Karpas-422 (cell line): ENCODE measurements at places on chromosomes 12 and 14.

GRCh38 chr12:55930771-55931316 is at the start of gene DGKA:
DGKA (plus strand) TSS chr12:55931162; CDS start chr12:55936504, 5,342 bp downstream.
- peak; percentile 84 for DNase-seq

DNA sequence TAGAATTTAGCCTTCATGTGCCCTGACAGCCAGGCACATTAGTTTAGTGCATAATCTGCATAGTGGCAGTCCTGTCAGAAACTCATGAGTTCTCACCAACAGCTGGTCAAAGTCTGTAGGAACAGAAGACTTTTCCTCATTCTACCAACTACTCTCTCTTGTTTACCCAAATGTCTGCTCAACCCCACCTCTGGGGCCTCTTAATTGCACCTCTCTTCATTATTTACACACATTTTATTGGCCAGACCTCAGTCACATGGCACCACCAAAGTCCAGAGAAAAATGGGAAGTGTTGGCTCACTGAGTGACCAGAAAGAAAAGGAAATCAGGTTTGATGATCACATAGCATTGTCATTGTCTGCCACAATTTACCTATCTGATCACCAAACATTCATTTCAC is 114.6 kb upstream of the PLXNC1 start:
- DNase-seq = no peak

GRCh38 chr14:34872822-34873588 is 2.2 kb downstream of the BAZ1A start:
- peak; percentile 66 for DNase-seq

GRCh38 chr14:23672200-23672599 is 36.0 kb downstream of the DHRS2 start:
- no peak for DNase-seq

GRCh38 chr12:5034603-5035002 is 9.1 kb upstream of the KCNA5 start:
- no peak for DNase-seq

DNA sequence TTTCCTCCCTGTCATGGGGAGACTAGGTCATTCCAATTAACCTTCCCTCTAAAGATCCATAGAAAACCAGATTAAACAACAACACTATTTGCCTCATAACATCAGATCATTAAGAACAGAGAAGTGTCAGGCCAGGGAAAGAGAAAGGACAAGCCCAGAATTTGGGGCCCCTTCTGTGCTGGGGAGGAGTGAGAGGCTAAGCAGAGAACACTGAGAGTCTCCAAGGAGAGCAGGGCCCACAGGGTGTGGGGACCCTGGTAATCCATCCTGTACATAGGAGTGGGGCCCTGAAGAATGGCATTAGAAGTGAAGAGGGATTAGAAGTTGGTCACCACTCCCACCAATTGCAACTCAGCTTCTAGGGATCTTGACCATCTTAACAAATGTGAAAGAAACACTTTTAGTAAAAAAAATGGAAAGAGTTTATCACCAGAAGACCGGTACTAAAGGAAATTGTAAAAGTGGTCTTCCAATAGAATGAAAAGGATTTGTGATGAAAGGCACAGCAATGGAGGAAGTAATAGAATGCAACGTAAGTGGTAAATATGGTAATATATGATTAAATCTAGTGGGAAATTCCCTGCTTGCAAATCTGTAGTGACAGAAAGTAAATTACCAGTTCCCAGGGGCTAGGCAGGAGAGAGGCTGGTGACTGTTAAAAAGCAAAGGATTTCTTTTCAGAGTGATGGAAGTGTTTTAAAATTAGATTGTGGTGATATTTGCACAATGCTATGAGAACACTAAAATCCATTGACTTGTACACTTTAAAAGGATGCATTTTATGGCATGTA is 14.0 kb upstream of the TMTC1 start:
- DNase-seq = no peak

DNA sequence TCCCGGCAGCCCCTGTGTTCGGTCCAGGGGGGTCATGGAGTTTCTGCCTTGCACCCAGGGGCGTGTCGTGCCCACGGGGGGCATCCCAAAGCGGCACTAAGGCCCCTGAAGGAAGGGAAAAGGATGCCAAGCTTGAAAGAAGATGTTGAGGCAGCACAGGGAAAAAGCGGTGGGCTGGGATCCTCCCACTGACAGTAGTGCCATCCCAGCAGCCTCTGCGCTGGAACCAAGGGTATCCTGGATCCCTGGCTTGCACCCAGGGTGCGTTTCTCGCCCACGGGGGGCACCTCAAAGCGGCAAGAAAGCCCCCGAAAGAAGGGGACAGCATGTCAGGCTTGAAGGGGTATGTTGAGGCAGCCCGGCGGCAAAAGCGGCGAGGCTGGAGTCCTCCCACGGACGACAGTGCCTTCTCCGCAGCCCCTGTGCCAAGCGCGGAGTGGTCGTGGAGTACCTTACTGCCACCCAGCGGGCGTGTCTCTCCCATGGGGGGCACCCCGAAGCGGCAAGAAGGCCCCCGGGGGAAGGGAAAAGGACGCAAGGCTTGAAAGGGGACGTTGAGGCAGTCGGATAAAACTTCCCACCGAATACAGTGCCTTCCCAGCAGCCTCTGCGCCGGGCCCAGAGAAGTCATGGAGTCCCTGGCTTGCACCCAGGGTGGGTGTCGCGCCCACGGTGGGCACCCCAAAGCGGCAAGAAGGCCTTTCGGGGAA is 164.4 kb upstream of the ALG10B start:
- DNase-seq = no peak

GRCh38 chr14:84442521-84442920 is 1087.4 kb upstream of the FLRT2 start:
- DNase-seq = no peak

DNA sequence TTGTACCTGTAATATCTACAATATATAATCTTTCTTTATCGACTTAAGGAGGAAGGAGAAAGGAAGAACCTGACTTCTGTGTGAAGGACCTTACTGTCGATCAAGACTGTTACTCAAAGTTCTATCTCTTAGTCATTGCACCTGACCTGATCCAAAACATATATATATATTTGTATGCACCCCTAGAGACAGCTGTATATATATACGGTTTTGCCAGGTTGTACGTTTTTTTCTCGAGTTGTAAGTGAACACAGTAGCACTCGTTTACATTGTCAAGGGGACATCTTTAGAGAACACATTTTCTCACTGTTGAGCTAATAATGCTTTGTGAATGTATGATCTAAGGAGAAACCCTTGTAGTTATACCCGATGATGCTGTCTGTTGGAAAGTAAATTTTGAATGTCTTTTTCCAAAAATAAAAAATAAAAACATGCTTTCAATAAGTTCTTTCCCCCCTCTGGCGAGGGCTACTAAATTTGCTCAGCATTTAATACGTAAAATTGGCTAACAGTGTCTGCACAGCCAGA is 536 bp upstream of the SLC35E3 start:
- peak; percentile 64 for DNase-seq

- no peak for DNase-seq
These were observed 4.5 kb upstream of the CDK17 start for GRCh38 chr12:96404696-96405095.

GRCh38 chr14:104650057-104650980 is 39.1 kb upstream of the INF2 start:
- peak; percentile 92 for DNase-seq

DNA sequence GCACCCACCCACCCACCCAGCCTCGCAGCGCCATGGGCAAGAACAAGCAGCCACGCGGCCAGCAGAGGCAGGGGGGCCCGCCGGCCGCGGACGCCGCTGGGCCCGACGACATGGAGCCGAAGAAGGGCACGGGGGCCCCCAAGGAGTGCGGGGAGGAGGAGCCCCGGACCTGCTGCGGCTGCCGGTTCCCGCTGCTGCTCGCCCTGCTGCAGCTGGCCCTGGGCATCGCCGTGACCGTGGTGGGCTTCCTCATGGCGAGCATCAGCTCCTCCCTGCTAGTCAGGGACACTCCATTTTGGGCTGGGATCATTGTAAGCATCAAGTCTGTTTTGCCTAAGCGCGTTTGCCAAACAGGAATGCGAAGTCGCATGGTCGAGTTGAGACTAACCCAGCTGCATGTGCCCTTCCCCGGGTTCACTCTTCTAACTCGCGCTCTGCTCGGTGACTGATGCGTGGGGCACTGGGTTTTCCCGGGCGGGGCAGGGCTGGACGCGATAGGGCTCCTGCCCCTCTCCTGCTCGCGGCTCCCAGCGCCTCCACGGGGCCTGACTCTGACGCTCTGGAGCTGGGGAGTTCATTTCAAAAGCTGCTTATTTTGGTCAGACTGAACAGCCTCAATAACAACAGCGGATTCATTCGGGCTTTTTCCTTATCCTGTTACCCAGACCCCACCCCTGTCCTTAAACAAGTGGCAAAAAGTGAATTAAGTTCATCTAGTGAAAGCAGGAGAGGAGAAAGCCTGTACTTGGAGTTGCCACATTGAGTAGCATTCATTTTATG is 458 bp downstream of the SSPN start:
- no peak for DNase-seq

DNA sequence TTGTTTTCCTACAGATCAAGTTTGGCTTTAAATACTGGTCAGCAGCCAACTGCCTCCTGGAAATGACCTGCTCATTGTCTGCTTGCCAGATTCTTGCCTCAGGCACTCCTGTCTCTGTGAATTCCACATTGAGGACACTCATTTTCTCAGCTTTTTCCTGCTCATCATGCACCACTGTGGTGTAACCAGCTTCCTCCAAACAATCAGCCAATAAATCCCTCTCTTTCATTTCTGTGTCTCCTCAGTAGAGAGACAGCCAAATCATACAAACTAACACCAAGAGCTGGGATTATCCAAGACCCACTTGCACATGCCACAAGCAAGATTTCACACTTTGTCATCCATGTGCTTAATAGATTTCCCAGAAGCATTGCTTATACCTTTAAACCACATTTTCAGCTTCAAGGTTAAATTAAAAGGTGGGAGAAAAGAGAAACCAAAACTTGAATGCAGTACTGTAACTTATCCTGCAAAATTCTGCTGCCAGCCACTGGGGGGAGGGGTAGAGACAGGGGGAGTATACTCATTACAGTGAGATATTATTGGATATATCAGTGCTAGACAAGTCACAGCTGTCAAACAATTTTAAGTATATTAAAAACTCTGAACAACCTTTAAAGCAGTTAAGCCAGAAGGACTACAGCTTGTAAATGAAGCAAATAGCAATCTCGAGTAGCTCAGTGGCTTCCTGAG is 105.0 kb downstream of the PPP2R5E start:
- peak; percentile 74 for DNase-seq

- peak; percentile 69 for DNase-seq
These were observed 12.3 kb upstream of the PARP11 start for GRCh38 chr12:3885277-3886094.

GRCh38 chr14:37985826-37986470 is 221.8 kb upstream of the SSTR1 start:
- DNase-seq = peak; percentile 95

GRCh38 chr12:13562915-13563742 is 366.6 kb downstream of the EMP1 start:
- no peak for DNase-seq

DNA sequence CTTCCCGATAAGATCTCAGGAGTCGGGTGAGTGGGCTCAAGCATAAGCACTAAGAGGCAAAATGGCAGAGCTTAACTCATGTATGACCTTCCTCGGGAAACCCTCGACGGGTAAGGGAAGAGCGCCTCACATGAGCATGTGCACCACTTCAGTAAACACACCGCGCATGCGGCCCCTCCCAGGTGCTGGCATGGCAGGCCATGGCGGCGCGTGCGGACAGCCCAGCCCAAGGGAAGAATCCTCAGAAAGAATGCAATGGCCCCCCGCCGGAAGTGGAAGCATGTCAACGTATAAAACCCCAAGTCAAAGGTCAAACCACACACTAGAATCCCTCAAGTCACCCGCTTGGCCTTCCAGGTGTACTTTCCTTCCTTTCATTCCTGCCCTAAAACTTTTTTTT is 6.6 kb upstream of the TNFAIP2 start:
- DNase-seq = no peak

DNA sequence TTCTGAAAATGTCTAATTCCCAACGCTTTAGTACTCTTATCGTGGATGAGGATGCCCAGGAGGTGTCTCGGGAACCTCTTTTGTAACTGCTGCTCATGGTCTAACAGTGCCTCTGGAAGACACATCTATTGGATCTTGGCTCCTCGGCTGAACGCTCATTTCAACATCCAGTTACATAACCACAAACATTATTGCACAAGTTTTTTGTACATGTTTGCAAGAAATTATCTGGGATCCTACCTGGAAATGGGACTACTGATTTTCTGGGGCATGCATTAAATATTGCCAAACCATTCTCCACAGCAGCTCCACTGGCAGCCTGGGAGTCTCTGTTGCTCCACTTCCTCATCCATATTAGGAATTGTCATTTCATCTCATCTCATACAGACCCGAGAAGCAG is 117.5 kb upstream of the EVL start:
- no peak for DNase-seq

- no peak for DNase-seq
These were observed 191.9 kb downstream of the EPS8 start for GRCh38 chr12:15597125-15597830.

GRCh38 chr14:30991408-30991807 is 34.0 kb upstream of the AP4S1 start:
- DNase-seq = no peak

- no peak for DNase-seq
These were observed 80.8 kb downstream of the PAPOLA start for GRCh38 chr14:96582995-96583394.

GRCh38 chr12:99824900-99825542 is 159.7 kb downstream of the ANKS1B start:
- no peak for DNase-seq

GRCh38 chr12:93734784-93735183 is 57.6 kb downstream of the CRADD start:
- DNase-seq = no peak

GRCh38 chr14:30225176-30225575 is 297.5 kb upstream of the PRKD1 start:
- no peak for DNase-seq

- no peak for DNase-seq
These were observed 40.8 kb upstream of the OTOGL start for GRCh38 chr12:80058586-80058985.

GRCh38 chr12:852864-853263 is 96.6 kb downstream of the RAD52 start:
- DNase-seq = no peak

DNA sequence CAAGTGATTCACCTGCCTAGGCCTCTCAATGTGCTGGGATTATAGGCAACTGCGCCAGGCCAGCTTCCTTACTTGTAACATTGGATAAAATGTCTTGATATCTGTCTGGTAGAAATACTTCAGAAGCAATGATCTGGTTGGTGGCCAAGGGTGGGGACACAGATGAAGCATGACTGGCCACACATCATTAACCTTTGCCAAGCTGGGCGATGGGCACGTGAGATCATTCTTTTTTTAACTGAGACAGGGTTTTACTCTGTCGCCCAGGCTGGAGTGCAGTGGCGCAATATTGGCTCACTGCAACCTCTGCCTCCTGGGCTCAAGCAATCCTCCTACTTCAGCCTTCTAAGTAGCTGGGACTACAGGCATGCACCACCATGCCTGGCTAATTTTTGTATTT is 31.1 kb downstream of the PLEKHH1 start:
- DNase-seq = no peak

DNA sequence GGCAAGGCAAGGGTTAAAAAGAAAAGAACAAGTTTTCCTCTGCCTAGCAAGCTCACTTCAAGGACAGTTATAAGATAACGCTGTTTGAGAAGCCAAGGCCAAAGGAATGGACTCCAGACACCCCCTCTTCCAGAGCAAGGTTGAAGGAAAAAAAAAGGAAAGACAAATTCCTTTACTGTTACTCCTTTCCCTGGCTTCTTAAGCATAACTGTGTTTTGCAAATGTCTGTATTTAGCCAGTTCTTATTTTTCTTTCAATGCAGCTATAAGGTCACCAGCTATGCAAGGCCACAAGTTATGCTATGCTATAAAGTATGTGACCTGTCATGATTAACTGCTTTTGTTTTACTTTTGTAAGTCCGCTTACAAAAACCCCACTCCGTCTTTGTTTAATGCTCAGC is 26.6 kb downstream of the ZNF410 start:
- DNase-seq = no peak

- no peak for DNase-seq
These were observed 9.3 kb upstream of the FUT8 start for GRCh38 chr14:65403231-65403630.
